Effector memory CD8-positive, alpha-beta T cell (primary cell): ENCODE measurements at places on chromosomes 11 and 22.

GRCh38 chr11:109237636-109238035, 184.4 kb upstream of the C11orf87 start:
- H3K4me1 ChIP-seq, result no peaks in the 10 kb centered on the region
- H3K27me3 ChIP-seq, result no peaks in the 10 kb centered on the region
- H3K36me3 ChIP-seq, result no peaks in the 10 kb centered on the region
- H3K4me3 ChIP-seq, result no peak overlapping the region

DNA sequence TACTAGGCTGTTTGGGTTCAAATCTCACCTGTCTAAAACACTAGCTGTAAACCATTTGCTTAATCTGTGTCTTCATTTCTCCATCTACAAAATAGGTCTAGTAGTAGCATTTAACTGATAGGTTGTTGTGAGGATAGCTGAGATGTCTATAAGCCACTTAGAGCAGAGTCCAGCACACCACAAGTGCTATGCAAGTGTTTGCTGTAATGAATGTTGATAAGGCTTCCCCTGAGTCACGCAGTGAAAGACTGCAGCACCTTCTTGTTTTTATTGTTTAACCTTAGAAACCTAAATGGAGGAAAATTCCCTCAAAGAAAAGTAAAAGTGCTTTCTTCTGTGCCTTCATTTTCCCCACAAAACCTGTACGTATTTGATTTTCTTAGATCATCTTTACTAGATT, 23.1 kb upstream of the LDHA start:
- H3K27ac ChIP-seq, result no peak overlapping the region
- no peaks in the 10 kb centered on the region for H3K27me3 ChIP-seq
- H3K36me3 ChIP-seq, result peaks cover 9% of the 10 kb centered on the region
- no peak overlapping the region for H3K4me3 ChIP-seq

GRCh38 chr11:10405865-10406592, 49.0 kb upstream of the AMPD3 start:
- no peak overlapping the region for H3K4me3 ChIP-seq
- peak; percentile 32 for DNase-seq
- H3K4me1 ChIP-seq, result peaks cover 12% of the 10 kb centered on the region
- no peaks in the 10 kb centered on the region for H3K36me3 ChIP-seq
- H3K27ac ChIP-seq, result no peak overlapping the region
- H3K27me3 ChIP-seq, result no peaks in the 10 kb centered on the region

GRCh38 chr11:68436985-68437926, 23.3 kb upstream of the PPP6R3 start:
- H3K4me3 ChIP-seq, result no peak overlapping the region
- H3K36me3 ChIP-seq, result no peaks in the 10 kb centered on the region
- H3K27me3 ChIP-seq, result no peaks in the 10 kb centered on the region
- DNase-seq, result no peak
- no peak overlapping the region for H3K27ac ChIP-seq
- no peaks in the 10 kb centered on the region for H3K4me1 ChIP-seq

- H3K27ac ChIP-seq, result peak overlapping the region; percentile 96
- H3K36me3 ChIP-seq, result peaks cover 12% of the 10 kb centered on the region
- peak overlapping the region; percentile 74 for H3K4me3 ChIP-seq
- H3K4me1 ChIP-seq, result peaks cover 42% of the 10 kb centered on the region
- H3K27me3 ChIP-seq, result no peaks in the 10 kb centered on the region
Observed at GRCh38 chr11:47541070-47541469, 11.9 kb downstream of the CELF1 start.

DNA sequence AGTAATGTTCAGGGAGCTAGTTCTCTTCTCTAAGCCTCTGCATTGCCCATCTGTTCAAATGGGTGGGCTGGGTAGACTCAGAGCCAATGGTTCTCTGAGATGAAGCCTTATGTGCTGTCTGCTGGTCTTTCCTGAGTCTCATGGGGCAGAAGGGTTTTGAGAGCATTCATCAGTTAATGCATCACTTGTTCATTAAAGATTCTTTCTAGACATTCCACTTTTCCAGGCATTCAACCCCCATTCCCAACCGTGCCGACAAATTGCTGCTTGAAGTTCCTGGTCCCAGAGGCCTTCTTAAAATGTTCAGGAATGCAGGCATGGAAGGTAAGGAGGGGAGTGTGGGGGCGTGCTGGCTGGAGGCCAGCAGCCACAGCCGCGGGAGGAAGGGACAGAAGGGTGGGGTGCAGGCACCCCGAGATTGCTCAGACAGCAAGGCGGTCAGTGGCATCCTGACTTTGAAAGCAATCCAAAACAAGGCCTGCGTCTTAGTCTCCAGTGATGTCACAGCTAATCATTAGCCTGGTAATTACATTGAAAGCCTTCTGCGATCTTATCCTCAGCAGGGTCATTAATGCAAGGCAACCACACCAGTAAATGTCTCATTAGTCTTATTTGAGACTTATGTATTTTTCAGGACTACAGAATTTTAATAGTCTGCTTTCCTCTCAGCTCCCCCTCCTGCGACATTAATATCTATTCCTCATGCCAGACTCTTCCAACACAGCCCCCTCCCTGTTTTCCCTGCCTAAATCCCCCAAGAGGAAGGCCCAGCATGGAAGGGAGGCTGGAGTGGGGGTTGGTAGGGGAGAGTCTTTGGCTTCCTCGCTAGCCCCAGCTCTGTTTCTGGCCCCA, 328.8 kb downstream of the MIAT start:
- no peak for DNase-seq
- no peak overlapping the region for H3K4me3 ChIP-seq
- no peak overlapping the region for H3K27ac ChIP-seq
- peaks cover 26% of the 10 kb centered on the region for H3K27me3 ChIP-seq
- no peaks in the 10 kb centered on the region for H3K36me3 ChIP-seq
